ENCODE measurements at places on chromosomes 12 and 14.

- DNase-seq = no peak
Observed at GRCh38 chr14:21672116-21672515, 1.5 kb downstream of the OR4E1 start.

- no peak for DNase-seq
Observed at GRCh38 chr12:32284561-32284960, 114.8 kb upstream of the FGD4 start.

DNA sequence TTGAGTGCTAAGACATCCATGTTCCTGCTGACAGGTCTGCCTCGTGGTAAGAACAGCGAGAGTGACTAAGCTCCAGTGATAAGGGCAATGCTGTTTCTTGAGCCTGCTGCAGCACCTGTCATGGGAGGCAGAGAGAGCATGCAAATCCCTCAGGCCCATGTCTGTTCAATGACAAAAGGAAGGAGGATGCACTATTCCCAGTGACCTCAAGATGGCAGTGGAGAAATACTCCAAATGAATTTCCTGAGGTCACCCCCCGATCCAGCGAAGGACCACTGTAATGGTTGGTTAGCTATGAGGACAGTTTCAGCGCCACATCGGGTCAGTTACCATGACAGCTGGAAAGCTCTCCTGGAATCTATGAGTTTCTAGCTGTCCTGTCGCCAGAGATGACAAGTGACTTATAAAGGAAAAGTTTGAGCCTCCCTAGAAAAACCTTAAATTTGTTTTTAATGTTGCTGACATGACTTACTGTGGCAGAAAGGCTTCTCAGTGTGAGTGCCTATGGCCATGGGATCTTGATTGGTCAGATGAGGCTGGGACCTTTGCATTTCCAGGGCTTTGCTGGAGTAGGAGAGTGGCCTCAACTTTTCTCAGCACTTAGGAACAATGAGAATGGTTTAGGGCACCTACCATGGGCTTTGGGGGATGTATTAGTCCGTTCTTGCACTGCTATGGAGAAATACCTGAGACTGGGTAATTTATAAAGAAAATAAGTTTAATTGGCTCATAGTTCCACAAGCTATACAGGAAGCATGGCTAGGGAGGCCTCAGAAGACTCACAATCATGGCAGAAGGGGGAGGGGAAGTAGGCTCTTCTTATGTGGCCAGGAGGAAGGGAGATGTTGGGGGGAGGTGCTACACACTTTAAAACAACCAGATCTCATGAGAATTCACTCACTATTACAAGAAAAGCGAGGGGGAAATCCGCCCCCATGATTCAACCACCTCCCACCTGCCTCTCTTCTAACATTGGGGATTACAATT, 88.0 kb upstream of the TMEM260 start:
- peak; percentile 46 for DNase-seq

- DNase-seq = no peak
Observed at GRCh38 chr12:130371296-130371695, 33.6 kb downstream of the PIWIL1 start.

- peak; percentile 92 for DNase-seq
Observed at GRCh38 chr14:22986508-22987054, 4.2 kb upstream of the AJUBA start.

- DNase-seq = no peak
Observed at GRCh38 chr14:103346286-103346685, 12.2 kb downstream of the EIF5 start.

- DNase-seq = no peak
Observed at GRCh38 chr12:1502831-1503230, 91.5 kb downstream of the FBXL14 start.

DNA sequence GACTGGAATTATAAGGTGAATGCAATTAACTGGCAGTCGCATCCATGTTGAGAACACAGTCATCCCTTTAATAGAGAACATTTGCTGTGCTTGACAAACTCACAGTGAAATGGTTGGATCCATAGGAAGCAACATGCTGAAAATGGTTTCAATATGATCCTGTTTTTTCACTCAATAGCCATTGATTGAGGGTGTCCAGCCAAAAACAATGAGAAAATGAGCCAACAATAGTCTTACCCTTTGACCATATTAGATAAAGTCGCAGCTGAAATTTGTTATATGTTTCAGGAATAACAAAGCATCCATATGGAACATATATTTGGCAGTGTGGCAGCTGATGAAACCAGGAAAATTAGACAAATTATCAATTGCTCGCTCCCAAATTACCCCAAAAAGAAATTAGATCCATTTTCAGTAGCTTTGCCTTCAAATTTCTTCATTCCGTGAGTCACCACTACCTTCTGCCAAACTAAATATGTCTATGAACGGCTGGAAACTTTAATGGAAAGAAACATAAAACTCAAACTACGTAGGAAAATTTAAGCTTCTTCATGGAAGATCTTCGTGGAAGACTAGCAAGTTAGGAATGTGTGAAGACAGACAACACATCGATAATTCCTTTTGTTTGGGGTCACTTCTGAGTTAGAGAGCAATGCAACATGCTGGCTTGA, 17.4 kb downstream of the IGF1 start:
- no peak for DNase-seq

DNA sequence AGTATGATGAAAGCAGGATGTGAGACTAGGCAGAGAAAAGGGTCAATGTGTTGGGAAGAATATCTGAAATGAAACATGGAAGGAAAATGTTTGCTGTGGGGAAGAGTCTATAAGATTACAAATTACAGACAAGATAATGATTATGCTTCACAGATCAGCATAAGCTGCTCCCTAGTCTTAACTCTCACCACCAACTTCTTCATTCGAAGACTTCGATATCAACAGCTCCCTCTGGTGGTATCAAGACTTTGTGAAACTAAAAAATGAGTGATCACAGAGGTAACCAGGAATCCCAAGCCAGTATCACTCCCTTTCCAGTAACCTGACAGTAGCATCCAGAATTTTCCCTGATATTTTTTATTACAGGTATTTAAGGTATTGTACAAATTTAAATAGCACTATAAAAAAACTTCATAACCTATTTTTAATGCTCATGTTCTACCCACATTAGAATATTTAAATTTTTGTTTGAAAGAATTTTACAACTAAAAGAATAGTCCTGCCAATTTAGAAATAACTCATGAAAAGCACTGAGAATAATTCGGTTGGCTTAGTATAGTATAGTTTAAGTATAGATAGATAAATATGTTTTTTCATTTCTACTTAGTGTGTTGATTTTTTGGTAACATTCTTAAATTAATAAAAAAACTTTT, 84.4 kb downstream of the C2CD5 start:
- no peak for DNase-seq

- DNase-seq = no peak
Observed at GRCh38 chr14:56855891-56856461, 45.7 kb upstream of the OTX2 start.

GRCh38 chr12:52007982-52008510, 1.3 kb downstream of the TAMALIN start:
- DNase-seq = no peak

- no peak for DNase-seq
Observed at GRCh38 chr12:41709463-41710285, 435.0 kb downstream of the GXYLT1 start.

- DNase-seq = no peak
Observed at GRCh38 chr14:89571491-89571890, 154.5 kb upstream of the FOXN3 start.

GRCh38 chr12:31749024-31749704, 20.3 kb upstream of the AMN1 start:
- peak; percentile 78 for DNase-seq

DNA sequence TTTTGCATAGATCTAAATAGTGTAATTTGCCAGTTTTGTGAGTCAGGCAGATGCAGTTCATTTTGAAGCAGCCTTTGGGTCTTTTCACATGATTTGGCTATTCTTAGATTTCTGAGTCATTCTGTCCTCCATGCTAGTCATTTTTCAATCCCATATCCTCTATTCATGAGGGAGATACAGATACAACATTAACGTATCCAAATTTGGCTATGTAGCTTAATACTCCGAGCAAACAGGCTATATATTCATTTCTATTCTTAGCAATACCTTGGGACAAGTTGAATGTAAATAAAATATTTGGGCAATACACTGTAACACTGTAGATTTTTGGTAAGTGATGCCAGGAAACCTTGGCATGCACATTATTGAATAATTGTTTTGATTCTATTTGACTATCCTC, 270.7 kb upstream of the PDE3A start:
- no peak for DNase-seq

- no peak for DNase-seq
Observed at GRCh38 chr12:94750864-94751263, 100.5 kb upstream of the TMCC3 start.

GRCh38 chr12:43861840-43862150, 25.9 kb downstream of the TMEM117 start:
- no peak for DNase-seq

DNA sequence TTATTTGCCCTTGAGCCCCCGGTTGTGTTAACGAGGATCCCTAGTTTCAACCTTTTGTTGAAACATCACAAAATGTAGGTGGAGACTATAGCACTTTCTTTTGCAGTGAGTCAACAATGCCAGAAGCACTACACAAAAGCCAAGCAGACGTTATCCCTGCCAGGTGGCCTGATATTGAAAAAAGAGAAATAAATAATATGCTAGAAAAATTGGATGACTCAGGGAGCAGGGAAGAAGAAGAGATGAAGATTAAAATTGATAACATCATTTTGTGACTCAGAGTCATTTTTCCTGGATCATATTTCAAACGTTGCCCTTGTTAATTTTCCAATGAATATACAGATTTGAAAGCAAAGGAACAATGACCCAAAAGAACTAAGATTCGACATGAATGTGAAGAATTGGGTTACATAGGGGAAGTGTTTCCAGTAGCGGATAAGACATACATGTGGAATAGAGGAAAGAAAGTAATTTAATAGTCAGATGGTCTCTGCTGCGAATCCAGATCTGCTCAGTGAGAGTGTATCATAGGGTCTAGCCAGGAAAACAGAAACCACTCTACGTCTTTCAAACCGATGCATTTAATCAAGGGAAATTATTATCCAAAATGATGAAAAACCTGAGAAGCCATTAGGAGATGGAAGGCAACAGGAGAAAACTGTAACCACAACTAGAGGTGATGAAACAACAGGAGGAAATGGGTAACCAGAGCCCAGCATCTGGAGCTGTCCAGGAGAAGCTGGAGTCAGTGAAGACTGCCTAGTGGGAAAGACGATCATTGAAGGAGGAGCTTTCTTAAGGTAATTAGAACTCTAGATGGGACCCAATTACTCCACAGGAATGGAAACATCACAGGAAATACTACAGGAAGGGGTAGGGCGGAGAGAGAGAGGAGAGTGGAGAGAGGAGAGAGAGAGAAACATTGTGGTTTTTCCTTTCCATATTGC, 57.9 kb downstream of the RERG start:
- DNase-seq = no peak

GRCh38 chr12:62629971-62630739, 163.5 kb downstream of the MON2 start:
- no peak for DNase-seq

DNA sequence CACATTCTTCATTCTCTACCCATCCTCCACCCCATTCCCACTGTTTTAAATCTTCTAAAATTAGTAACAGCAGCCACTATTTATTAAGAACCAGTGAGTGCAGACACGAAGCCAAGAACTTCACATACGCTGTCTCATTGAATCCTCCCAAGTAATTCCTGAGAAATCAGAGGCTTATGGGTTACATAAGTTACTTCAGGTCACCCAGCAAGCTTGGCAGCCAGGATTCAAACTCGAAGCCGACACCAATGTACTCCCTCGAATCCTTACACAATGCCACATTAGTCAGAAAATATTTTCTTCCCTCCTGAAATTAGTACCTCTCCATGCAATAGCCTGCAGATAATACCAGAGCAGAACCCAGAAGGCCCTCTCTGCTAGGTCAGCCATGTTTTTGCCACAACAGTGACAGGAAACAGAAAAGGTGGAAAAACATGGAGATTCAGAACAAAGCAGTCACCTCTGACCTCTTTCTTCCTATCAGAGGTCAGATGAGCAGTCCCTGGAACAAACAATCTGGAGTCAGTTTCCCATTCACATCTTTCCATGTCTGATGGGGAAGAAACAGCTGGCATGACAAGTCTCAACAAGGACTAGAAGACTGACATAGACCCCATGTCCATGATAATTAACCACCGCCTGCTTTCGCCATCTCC, 16.4 kb downstream of the NID2 start:
- no peak for DNase-seq

- DNase-seq = no peak
Observed at GRCh38 chr12:109738209-109738608, 24.6 kb downstream of the FAM222A start.

DNA sequence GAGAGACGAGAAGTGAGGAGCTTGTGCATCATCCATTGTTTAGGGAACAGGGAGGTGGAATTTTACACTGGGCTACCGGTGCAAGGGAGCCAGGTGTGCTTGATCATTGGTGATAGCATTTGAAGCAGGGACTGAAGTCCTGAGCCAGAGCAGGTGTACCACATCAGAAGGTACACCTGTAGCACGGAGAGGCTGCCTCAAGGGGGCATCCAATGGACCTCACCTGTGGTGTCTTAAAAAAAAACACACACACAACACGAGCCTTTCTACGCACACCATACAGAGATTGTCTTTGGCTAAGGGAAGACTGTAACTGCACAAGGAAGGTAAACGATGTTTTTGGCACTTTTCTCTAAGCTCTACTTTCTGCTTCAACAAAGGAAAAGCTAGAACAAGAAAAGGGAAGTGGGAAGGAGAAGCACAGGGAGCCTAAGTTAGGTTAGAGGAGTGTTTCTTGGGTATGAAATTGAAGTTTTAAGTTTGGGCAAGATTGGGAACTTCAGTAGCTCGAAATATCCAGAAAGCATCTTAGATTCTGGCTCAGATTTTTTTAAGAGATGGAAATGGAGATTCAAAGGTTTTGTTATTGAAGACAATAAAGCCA, 334.3 kb upstream of the FBXO33 start:
- no peak for DNase-seq

GRCh38 chr14:61329478-61330051, 8.2 kb downstream of the PRKCH start:
- no peak for DNase-seq

GRCh38 chr12:122265886-122266229, 436 bp downstream of the VPS33A start:
- DNase-seq = no peak

DNA sequence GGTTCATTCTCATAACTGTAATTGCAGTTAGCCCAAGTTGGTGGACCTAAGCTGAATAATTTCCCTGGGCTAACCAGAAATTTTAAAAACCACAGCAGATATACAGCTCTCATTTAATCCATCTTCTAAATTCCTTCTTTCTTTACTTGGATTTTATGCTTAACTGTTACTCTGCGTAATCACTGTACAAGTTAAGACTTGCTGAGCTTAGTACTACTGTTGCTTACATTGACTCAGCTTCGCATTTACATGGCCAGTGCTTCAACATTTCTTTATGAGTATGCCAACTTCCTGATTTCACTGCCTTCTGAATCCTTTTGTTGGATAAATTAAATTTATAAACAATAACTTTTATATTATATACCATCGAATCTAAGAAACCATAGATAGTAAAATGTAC, 147.4 kb downstream of the SLC38A4 start:
- no peak for DNase-seq

- DNase-seq = no peak
Observed at GRCh38 chr12:52848661-52849255, at the start of gene KRT78. TSS of gene KRT78 (minus strand) at chr12:52848994. CDS start at chr12:52848930, 64 bp downstream.

- peak; percentile 51 for DNase-seq
Observed at GRCh38 chr12:19431407-19432308, 7.6 kb upstream of the AEBP2 start.

- no peak for DNase-seq
Observed at GRCh38 chr14:96792591-96792990, 4.6 kb upstream of the VRK1 start.

Measured in stimulated activated CD4-positive, alpha-beta T cell treated with anti-CD3 and anti-CD28 coated beads, Interleukin-15, amount 100 ng/mL, for 24 hours (primary cell).